ENCODE measurements at places on chromosomes 1 and 21. TPM values are rescaled to one million over a fixed set of nuclear protein-coding genes. Genes with fewer than 3 reads are reported as not detected.

DNA sequence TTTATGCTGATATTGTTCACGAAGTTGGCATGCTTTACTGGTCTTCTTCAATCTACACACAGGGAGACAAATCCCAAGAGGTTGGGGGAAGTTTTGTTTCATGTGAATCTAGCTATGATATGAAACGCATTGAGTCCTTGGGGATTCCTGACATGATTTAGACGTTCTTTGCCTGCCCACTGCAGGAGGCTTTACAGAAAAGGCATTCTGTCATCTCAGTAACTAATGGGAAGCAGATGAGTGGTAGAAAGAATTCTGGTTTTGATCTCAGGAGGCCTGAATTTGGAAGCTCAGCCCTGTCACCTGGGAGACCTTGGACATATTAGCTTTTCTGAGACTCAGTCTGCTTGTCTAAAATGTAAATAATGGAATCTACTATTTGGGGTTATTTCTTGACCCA lies 383.0 kb upstream of the NFIA start:
- no peak for DNase-seq

GRCh38 chr1:87650306-87650705 lies 321.6 kb downstream of the LMO4 start:
- DNase-seq: no peak

- no peak for DNase-seq
Measured at GRCh38 chr1:183942933-183943693, 94.4 kb downstream of the COLGALT2 start.

DNA sequence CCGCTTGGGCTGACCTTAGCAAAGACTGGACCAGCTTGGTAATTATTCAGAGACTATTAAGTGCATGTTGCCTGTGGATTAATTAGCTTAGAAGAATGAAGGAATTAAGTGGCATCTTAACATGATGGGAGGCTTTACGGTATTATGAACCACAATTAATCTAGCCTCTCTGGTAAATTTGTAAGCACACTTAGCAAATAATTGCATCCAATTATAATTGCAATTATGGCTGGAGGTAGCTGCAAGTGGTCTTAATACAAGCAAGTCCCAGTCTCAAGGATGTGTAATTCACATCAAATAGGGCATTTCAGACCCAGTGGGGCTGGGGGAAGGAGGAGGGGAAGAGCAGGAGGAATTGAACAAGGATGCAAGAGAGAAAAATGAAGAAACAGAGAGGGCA lies 151.6 kb downstream of the CNIH3 start:
- no peak for DNase-seq

DNA sequence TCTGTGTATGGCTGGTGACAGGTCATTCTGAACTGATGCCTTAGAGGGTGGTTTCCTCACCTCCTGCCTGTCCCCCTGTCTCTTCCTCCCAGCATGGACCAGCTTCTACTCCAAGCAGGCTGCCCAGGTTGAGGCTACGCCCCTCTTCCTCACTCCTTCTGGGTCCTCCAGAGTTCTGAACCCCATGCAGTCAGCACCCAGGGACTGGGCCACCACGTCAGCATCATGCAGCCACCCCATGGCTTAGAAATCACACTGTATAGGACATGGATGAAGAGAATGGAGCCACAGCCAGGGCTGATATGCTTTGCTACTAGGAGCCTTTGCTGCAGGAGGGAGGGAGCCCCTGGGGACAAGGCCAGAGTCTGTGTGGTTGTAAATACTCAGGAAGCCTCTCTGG lies 8.3 kb downstream of the FOXO6 start:
- DNase-seq: no peak

DNA sequence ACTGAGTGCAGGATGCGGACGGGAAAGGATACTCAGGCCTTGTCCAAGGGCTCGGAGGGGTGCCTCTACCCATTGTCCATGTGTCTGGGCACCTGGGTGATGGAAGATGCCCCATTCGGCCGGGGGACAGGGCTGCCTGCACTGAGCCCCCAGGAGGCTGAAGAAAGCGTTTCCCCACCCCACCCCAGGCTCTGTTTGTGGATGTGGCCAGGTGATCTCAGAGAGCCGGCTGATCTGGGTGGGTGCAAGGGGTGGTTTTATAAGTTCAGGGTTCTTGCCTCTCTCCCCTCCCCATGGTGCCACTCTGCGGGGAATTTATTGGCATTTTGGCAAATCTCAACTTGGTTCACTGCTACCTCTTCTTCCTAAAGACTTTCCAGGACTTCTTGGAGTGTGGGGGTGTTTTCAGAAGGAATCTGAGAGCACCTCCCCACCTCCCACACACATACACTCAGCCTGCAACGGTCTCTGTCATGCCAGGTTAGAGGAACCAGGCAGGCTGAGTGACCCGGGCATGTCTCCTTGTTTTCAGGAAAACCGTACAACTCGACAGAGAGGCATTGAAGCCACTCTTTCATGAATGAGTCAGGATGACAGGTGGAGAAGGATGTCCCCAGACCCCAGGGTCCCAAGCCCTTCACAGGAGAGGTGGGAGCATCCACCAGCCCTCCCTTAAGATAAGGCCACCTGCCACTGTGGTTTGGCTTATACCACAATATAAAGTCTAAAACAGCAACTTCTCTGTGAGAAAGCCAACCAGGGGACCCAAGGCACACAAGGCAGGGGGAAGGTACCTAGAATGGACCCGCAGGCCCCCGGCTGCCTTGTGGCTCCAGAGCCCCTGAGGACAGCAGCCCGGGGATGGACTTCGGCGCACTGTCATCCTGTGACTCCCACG lies 174.9 kb downstream of the ETS2 start:
- no peak for DNase-seq

AZIN2 gene
- total RNA-seq: 22.7 TPM

CD5L gene
- not detected for total RNA-seq

CFHR2 gene
- total RNA-seq: not detected

TNFRSF18 gene
- 3.7 TPM for total RNA-seq

Data from left colon (tissue), 2 donors.